Urinary bladder (tissue), 4 donors: ENCODE measurements at places on chromosomes 2 and 18.

GRCh38 chr18:78727877-78728783 is 251.5 kb upstream of the SALL3 start:
- peak; percentile 21 for DNase-seq

- no peak for DNase-seq
Observed at GRCh38 chr18:49968644-49969309, 155.4 kb upstream of the ACAA2 start.

DNA sequence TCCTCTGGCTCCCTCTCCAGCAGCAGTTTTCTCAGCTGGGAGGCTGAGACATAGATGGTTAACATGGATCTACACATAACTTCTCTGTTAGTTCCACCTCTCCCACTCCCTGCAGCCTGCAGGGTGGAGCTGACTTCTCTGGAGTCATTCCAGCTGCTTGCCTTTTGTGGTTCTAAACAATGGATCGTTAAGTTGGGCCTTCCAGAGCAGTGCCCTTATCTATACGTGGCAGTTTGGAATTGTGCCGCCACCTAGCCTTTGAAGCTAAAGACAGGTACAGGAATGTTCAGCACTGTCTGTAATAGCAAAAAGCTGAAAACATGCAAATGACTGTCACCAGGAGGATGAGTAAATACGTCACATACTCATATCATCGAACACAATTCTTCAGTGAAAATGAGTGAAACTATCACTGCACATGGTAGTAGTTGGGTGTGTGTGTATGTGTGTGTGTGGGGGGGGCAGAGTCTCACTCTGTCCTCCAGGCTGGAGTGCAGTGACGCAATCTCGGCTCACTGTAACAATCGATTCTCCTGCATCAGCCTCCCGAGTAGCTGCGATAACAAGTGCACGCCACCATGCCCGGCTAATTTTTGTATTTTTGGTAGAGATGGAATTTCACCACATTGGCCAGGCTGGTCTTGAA is 50.3 kb downstream of the SH2D6 start:
- DNase-seq, result no peak

- DNase-seq, result no peak
Observed at GRCh38 chr18:48840491-48840877, 110.3 kb downstream of the SMAD7 start.

GRCh38 chr2:143732871-143733270 is 603.7 kb downstream of the ARHGAP15 start:
- DNase-seq, result no peak

- DNase-seq, result peak; percentile 39
Observed at GRCh38 chr2:152542995-152543481, 174.2 kb downstream of the PRPF40A start.

DNA sequence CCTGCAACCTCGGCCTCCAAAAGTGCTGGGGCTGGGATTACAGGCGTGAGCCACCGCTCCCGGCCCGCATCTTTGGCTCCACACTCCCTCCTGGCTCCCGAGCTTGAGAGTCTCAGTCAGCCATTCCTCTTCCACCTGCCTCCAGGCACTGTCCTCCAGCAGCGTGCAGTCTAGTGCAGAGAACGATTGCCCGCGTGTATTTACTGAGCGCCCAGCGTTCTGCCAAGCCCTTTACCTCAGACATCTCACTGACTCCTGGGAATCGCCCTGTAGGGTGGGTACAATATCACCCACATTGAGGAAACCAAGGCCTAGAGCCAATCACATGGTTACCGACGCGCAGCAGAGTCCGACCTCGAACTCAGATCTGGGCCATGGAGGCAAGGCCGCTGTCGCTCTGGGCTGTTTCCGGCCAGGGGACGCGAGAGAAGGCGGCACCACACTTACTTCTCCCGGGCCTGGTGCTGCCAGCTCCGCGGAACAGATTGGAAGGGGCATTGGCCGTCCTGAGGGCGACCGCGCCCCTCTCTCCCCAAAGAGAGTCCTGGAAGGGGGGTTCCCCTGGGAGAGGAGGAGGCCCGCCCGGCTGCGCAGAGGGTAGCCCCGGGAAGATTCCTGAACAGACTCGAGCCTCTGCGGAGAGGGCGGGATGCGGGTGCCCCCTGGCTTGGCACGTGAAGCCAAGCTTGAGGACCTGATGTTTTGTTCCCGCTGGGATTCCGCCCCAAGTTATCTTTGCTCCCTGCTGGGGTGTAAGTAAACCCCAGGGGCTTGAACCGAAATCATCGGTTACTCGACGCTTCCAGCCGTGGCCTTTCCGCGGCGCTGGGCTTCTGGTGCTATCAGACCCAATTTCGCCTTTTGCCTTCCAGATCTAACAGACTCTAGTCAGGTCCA is 5.2 kb upstream of the DLX2 start:
- DNase-seq, result no peak

DNA sequence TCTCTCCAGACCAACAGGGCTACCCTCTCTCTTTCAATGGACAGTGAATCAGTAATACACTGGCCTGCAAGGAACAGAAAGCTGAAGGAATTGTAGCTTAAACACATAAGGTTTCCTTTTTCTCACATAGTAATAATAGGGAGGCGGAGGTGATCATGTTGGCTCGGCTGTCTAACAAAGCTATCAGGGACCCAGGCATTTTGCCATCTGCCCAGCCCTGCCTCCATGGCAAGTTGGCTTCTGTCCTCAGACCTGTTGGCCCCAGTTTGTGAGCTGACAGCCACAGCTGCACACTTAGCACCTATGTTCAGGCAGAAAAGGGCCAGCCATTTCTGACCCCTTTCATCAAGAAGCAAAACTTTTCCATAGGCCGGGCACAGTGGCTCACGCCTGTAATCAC is 2.0 kb upstream of the CHRNG start:
- no peak for DNase-seq

DNA sequence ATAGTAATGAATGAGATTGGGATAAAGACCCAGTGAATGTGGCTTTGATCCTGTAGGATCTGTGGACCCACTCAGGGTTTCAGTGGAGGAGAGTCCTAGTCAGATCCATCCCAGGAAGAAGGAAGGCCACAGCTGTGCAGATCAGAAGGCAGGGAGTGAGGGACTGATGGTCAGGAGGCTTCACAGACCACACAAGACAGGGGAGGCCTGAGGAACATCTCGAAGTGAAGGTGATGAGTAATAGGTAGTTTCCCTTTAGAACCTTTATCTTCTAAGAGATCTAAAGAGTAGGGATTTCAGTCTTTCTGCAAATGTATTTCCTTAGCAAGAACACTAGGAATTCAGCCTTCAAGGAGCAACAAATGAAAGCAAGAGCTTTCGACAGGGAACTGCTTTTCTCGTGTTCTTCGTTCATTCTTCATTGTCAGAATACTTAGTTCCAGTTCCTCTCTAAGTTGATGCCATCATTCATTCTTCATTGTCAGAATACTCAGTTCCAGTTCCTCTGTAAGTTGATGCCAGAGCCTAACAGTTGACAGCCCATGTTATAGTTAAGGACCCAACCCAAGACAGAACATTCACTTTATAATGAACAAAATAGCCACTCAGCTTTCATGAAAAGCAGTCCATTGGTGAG is 150.2 kb upstream of the EPAS1 start:
- DNase-seq, result no peak

- DNase-seq, result no peak
Observed at GRCh38 chr2:234444893-234445292, 52.0 kb downstream of the ARL4C start.

DNA sequence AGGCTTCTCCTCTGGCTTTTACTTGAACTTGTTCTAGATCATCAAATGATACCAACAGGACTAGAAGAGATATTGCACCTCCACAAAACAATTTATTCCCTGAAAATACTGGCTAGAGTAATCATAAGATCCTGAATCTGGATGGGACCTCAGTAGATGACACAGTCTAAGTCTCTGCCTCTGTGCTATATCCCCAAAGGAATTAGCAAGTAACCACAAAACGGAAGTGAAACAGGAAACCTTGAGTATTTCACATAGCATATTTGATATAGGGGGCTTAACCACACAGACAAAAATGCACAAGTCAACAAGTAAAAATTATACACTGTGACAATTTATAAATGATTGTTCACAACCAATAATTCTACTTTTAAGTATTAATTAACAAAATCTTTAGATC is 456.9 kb upstream of the TNP1 start:
- DNase-seq, result no peak

GRCh38 chr2:174334781-174335251 is at the start of gene SP9:
SP9 (plus strand) TSS chr2:174334954; CDS start chr2:174335093, 139 bp downstream.
- DNase-seq, result no peak

GRCh38 chr2:176103194-176103593 is 3.6 kb downstream of the HOXD12 start:
- no peak for DNase-seq

DNA sequence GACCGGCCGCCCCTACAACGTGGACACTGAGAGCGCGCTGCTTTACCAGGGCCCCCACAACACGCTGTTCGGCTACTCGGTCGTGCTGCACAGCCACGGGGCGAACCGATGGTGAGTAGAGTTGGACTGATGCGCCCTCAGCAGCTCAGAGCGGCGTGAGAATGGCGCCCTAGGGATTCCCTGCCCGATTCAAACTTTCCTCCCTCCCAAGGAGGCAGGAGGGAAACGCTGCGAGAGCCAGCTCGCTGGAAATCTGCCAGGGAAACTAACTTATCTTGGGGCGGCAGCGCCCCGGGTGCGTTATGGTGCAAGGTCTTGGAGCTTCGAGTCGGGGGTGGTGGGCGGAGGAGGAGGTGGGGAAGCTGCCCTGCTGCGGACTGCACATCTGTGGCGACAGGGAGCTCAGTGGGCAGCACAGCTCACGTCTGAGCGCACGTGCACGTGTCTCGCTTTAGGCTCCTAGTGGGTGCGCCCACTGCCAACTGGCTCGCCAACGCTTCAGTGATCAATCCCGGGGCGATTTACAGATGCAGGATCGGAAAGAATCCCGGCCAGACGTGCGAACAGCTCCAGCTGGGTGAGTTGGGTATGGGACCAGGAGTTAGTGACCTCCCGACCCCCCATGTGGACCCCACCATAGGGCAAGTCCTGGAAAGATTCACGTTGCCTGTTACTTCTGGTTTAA is 697 bp downstream of the ITGA4 start:
- no peak for DNase-seq

- no peak for DNase-seq
Observed at GRCh38 chr2:136929531-136929930, 164.2 kb downstream of the THSD7B start.

- no peak for DNase-seq
Observed at GRCh38 chr18:45765796-45766195, 41.8 kb downstream of the SLC14A1 start.
